ENCODE measurements at places on chromosomes 4 and X.

DNA sequence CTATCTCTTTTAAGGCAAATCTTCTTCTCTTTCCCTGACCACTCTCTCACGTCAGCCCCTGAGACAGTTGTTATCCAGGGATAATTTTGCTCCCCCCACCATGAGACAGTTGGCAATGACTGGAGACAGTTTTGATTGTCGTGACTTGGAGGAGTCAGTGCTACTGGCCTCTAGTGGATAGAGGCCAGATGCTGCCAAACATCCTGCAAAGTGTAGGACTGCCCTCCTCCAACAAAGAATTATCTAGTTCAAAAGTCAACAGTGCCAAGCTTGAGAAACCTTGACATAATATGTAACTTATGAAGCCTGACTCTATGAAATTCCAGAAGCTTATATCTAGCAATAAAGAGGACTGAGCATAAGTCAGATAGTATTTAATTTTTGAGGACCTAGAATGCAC, 502.1 kb upstream of the IGFBP7 start:
- no peak for DNase-seq

DNA sequence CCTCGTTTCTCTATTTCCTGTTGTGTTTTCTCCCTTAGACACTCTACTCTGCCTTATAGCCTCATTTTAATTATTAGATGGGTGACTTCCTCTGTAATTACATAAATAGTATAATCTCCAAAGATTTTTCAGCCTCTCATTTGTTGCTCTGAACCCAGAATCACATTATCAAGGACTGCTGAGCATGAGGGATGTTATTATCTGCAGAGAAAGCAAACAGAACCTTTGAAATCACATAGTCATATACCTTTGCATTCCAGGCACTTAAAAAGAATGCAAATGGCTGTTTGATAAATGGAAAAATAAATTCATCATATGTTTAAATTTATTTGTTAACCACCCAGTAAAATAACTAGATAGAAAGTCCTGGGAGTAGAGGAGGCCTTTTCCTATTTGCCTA, 305.1 kb upstream of the PPP1R2C start:
- DNase-seq: no peak

DNA sequence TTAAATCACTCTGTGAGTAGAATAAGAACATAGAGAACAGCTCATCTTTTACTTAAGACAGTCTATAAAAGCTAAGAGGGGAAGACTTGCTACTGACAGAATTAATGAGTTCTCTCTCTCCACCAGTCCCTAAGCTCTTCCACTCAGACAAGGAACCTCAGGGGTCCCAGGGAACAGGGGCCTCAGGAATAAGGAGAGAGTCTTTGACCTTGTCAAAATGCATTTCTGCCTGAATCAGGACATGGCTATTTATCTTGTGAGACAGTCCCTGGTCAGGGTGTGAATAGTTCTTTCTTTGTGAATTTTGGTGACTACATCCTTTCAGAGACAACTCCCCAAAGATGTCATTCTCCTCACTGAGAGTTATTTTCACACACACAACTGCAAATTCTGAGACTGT, 218.7 kb upstream of the HS3ST1 start:
- DNase-seq: no peak

- DNase-seq: no peak
Observed at GRCh38 chrX:10177601-10178000, 20.8 kb downstream of the CLCN4 start.

DNA sequence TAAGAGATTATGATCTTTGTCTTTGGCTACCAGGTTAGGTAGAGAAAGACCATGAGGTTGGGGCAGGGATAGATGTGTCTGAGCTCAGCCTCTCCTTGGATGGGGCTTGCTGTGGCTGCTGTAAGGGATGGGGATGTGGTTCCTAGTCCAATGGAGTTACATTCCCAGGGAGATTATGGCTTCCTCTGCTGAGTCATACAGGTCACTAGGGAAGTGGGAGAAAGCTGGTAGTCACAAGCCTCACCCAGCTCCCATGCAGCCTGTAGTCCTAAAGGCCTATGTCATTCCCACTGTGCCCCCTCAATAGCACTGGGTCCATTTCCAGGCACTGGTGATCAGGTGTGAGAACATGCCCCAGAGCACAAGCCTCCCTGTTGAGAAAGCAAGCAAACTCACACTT, 70.6 kb upstream of the CENPE start:
- DNase-seq: no peak

GRCh38 chr4:78145622-78146021, 88.5 kb downstream of the FRAS1 start:
- no peak for DNase-seq

DNA sequence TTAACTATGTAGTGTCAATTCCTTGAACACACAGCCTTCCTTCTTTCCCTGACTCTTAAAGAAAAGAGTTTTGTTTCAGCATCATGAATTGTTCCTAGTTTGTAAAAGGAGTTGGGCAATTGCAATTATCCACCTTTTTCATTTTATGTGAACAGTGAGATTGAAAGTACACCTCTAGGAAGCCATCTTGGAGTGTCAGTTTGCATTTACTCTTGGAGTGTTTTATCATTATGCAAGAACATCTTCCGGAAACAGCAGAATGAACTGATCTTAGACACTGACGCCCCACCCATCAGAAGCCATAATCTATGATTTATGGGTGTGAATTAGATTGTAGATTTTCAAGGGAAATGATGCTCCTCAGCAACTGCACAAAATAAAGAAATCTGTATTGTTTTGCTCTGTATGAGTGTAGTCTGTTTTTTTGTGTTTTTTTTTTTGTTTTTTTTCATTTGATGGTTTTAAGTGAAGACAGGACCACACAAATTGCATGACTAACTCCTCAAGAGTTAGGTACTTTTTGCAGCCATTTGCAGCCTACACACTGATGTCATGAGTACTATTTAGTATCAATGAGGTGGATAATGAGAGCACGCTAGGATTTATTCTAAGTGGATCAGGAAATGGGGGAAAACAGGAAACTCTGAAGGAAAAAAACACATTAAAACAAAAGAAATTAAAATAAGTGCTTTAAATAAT, 19.5 kb upstream of the FGF2 start:
- no peak for DNase-seq

DNA sequence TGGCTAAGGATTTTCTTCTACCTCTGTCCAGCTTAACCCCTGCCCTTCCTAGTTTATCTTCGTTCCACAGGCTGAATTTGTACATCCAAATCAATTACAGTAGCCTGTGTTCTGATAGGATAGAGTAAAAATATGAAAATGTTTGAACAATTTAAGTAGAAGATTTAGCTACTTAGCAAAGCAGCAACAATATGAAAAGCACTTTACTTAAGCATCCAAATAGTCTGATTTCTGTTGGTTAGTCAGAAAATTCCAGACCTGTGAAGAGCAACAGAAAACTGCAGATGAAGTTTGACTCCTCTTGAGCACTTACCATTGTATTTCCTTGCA, 2.0 kb downstream of the ARSJ start:
- DNase-seq: no peak

GRCh38 chrX:989959-990510, 222.4 kb downstream of the CRLF2 start:
- no peak for DNase-seq

- DNase-seq: no peak
Observed at GRCh38 chr4:3465698-3466671, 2.9 kb downstream of the DOK7 start.

DNA sequence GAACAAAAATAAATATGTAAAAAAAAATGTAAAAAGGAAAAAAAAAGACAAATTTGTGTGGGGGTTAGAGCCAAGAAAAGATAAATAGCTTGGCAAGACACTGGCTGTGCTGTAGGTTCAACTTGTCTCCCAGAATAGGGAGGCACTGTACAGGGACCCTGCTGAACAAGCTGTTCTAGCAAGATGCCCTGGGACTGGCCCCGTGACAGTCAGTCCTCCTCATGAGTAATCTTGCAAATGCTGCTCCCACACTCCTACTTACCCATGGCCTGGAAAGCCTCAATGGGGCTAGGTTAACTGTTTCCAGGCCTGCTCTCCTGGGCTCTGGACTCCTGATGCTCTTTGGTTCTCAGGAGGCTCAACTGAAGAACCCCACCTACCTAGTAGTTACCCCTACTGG, 106.8 kb downstream of the ATG4A start:
- no peak for DNase-seq

DNA sequence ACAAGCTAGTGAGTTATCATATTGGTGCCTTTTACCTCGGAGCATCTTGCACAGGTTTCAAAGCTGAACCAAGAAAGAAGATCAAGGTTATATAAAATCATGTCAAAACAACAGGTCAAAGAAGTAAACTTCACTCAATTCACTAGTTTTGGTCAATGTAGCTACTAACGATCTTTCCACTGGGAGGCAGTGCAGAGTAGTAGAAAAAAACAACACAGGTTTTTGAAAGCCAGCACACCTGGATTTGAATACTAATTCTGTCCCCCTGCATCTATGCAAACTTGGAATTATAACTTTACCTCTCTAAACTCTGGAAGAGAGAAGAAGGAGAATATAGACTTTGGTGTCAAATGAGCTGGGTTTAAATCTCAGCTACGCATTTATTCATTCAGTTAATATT, 266.1 kb downstream of the GRIA3 start:
- no peak for DNase-seq

GRCh38 chrX:29143356-29143755, 556.1 kb downstream of the IL1RAPL1 start:
- DNase-seq: no peak

GRCh38 chr4:82754513-82755165, 44.0 kb downstream of the SCD5 start:
- DNase-seq: no peak

DNA sequence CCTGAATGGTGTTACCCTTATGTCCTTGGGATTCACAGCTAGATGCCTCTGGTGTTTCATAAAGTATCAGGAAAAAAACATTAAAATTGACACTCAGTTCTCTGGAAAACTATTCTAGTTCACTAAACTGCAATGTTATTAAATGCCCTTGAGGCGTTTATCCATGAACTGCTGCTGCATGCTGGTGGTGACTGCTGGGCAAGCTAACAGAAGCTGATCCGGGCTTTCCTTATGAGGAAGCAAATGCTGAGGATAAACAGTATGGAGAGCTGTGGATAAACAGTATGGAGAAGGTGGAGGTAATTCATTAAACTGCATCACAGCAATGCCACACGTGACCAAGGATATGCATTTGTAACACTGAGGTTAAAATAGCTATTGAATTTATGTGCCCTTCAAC, 227.0 kb downstream of the NR3C2 start:
- no peak for DNase-seq

DNA sequence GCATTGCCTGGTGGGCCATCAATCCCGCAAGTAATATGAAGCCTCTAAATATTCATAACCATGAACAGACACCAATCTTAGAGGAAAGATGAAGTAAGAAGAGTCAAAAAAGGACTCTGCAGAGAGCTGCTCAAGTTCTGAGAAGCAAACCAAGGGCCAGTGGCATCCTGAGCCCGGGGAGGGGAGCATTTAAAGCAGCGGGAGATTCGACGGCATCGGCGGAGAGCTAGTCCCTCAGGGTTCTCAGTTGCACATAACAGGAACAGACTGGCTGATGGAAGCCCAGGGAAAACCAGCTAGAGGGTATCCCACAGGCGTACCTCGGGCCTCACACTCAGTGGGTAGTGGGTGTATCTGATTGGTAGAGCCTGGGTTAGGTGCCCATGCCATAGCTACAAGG, 4.9 kb upstream of the PNMA6E start:
- no peak for DNase-seq

- no peak for DNase-seq
Observed at GRCh38 chr4:19130866-19131265, 1109.3 kb upstream of the LCORL start.

DNA sequence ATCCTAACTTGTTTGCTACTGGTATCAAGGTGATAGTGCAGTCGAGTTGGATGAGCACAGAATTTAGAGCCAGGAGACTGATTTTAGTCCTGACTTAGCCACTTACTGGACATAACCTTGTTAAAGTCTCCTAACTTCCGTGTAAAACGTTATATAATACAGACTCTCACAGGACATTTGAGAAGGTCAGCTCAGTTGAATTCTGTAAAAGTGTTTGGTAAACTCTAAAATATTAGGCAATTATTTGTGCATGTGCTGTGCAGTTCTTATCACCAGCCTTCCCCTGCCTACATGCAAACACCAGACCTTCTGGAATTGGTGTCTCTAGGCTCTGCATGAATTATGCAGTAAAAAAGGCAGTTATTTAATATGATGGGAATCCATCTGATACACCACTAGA, 45.4 kb downstream of the FNIP2 start:
- DNase-seq: no peak

DNA sequence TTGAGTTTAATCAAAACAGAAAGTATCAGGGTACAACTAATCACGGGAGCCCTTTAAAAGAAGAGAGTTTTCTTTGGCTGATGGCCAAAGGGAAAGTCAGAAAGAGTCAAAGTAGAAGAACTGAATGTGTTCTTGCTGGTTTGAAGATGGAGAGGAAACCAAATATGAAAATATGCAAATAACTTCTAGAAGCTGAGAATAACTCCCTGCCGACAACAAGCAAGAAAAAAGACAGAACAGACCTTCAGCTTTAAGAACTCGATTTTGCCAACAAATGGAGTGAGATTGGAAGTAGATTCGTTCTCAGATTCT, 903.8 kb downstream of the STIM2 start:
- no peak for DNase-seq

DNA sequence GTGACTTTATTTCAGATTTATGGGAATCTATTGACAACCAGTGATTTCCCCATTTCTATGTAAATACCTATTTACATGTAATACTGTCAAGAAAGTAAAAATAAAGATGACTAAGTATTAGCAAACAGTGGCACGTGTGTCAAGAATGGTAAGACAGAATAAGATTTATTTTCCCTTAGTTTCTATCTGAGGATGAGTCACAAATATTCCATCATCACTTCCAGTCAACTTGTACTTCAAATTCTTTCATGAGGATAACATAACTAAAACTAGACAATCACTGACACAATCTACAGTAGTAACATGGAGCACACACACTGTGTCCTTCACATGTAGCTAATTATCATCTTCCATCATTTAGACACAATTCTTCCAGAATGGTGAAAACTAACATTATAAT, 625.3 kb upstream of the PCDH7 start:
- DNase-seq: no peak

- DNase-seq: no peak
Observed at GRCh38 chr4:95285797-95286196, 263.0 kb downstream of the UNC5C start.

- DNase-seq: no peak
Observed at GRCh38 chr4:183969596-183969995, 64.5 kb downstream of the STOX2 start.

DNA sequence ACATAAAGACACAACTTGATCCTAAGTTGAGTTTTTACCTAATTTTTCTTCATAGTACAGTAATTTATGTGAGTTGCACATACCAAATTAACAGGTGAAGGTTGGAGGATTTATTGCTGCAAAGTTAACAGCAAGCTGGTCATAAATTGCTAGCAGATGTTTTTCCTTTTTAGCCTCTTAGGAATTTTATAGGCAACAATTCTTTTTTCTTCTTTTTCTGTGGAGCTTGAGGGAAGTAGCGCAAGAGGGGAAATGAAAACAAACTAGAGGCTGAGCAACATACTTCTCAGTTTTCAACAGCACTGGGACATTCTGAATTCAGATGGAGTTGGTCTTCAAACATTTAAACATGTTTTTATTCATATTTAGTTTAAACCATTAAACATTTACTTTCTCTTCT, 63.7 kb upstream of the TLR2 start:
- DNase-seq: no peak

- no peak for DNase-seq
Observed at GRCh38 chrX:110268886-110269285, 49.0 kb downstream of the AMMECR1 start.

GRCh38 chr4:169080981-169081380, 70.9 kb upstream of the CBR4 start:
- DNase-seq: no peak

Measured in stimulated activated CD4-positive, alpha-beta T cell treated with anti-CD3 and anti-CD28 coated beads, Interleukin-1b, Interleukin-23, amount 100 ng/mL, for 1 hour (primary cell).